ENCODE measurements at places on chromosomes 7 and 10.

- H3K36me3 ChIP-seq: no peaks in the 10 kb centered on the region
- H3K27ac ChIP-seq: no peak overlapping the region
- H3K4me3 ChIP-seq: no peak overlapping the region
- DNase-seq: no peak
- no peaks in the 10 kb centered on the region for H3K27me3 ChIP-seq
Observed at GRCh38 chr10:15035385-15036301, 8.1 kb upstream of the OLAH start.

DNA sequence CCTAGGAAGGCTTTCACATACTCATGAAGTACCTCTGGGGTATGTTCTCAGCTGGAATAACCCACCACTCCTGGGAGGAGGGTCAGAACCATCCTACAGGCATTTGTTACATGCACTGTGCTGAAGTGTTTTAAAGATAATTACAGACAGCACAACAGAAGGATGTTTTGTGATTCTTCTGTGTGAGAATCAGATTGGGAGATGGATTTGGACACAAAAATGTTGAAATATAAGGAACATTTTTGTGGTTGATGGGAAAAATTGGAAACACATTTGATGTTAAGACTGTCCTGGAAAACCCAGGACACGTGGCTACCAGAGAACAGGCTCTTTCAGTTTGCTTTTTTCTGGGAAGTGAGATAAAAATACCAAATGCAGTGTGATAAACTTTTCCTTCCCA lies 61.4 kb downstream of the BICC1 start:
- H3K27ac ChIP-seq: no peak overlapping the region
- H3K4me1 ChIP-seq: no peaks in the 10 kb centered on the region
- no peak for DNase-seq
- H3K36me3 ChIP-seq: no peaks in the 10 kb centered on the region
- H3K27me3 ChIP-seq: no peaks in the 10 kb centered on the region

DNA sequence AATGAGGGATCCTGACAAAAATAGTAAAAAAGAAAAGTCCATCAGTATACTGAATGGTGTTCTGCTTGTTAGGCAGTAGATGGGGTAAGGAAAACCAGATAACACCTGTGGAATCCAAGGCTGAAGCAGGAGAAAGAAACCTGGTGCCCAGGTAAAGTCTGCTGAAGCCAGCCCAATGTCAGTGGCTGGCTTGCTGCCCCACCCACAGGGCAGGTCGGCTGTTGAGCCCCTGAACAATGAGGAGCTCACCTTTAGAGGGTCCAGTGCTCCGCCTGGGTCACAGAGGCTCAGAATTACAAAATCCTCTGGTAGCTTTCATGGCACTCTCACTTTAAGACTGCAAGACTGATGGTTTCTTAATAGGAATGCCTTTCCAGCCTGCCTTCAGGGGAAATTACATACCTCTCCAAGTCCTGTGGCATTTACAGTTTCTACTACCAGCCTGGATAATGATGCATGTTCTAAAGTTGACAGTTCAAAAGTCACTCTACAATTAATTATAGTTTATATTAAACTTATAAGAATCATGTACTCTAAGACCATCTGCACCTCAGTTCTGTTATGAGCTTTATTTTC lies 23.8 kb downstream of the DHX32 start:
- peak overlapping the region; percentile 49 for H3K27ac ChIP-seq
- peaks cover 67% of the 10 kb centered on the region for H3K36me3 ChIP-seq
- no peaks in the 10 kb centered on the region for H3K27me3 ChIP-seq
- peaks cover 15% of the 10 kb centered on the region for H3K4me1 ChIP-seq
- no peak overlapping the region for H3K4me3 ChIP-seq

GRCh38 chr7:20441991-20442441 lies 111.3 kb downstream of the ITGB8 start:
- peaks cover 19% of the 10 kb centered on the region for H3K4me1 ChIP-seq
- no peak overlapping the region for H3K4me3 ChIP-seq
- H3K36me3 ChIP-seq: no peaks in the 10 kb centered on the region
- no peak overlapping the region for H3K27ac ChIP-seq
- no peak for DNase-seq

GRCh38 chr10:11865561-11865960 lies 42.4 kb downstream of the PROSER2 start:
- peaks cover 61% of the 10 kb centered on the region for H3K36me3 ChIP-seq
- H3K27ac ChIP-seq: no peak overlapping the region
- peaks cover 17% of the 10 kb centered on the region for H3K27me3 ChIP-seq
- H3K4me1 ChIP-seq: peaks cover 15% of the 10 kb centered on the region
- no peak for DNase-seq

- H3K27me3 ChIP-seq: no peaks in the 10 kb centered on the region
- peak overlapping the region; percentile 54 for H3K4me3 ChIP-seq
- peaks cover 20% of the 10 kb centered on the region for H3K4me1 ChIP-seq
- no peaks in the 10 kb centered on the region for H3K36me3 ChIP-seq
Observed at GRCh38 chr10:60777696-60778213, 523 bp upstream of the CDK1 start.

- no peaks in the 10 kb centered on the region for H3K27me3 ChIP-seq
- H3K36me3 ChIP-seq: no peaks in the 10 kb centered on the region
- DNase-seq: no peak
- H3K27ac ChIP-seq: no peak overlapping the region
Observed at GRCh38 chr10:43035800-43036199, 41.1 kb upstream of the RET start.

DNA sequence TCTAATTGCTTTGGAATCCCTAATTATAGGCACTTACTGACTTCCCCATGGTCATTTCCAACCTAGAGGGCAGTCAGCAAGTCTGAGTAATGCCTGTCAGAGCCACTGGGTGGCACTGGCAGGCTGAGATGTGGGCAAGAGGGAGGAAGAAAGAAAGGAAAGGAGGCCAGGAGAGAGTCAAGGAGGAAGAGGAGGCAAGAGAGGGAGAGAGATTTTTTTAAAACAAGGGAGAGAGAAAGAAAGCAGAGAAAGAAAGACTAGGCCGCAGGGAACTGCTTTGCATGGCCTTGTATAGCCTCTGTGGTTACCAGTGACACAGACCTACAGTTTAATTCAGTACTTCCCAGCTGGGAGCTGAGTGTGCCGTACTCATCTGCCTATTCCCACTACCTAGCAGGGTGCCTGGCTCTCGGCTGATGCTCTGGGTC lies 210.4 kb upstream of the ADO start:
- no peaks in the 10 kb centered on the region for H3K36me3 ChIP-seq
- no peak overlapping the region for H3K4me3 ChIP-seq
- H3K27ac ChIP-seq: no peak overlapping the region
- no peaks in the 10 kb centered on the region for H3K27me3 ChIP-seq
- DNase-seq: peak; percentile 66
